Activated CD4-positive, alpha-beta T cell treated with anti-CD3 and anti-CD28 coated beads for 48 hours (primary cell): ENCODE measurements at places on chromosomes 1 and 21.

- DNase-seq, result no peak
These were observed 714 bp upstream of the ST6GALNAC5 start for GRCh38 chr1:76866566-76866965.

GRCh38 chr1:246565751-246566127, 322 bp downstream of the TFB2M start:
- no peak for DNase-seq

DNA sequence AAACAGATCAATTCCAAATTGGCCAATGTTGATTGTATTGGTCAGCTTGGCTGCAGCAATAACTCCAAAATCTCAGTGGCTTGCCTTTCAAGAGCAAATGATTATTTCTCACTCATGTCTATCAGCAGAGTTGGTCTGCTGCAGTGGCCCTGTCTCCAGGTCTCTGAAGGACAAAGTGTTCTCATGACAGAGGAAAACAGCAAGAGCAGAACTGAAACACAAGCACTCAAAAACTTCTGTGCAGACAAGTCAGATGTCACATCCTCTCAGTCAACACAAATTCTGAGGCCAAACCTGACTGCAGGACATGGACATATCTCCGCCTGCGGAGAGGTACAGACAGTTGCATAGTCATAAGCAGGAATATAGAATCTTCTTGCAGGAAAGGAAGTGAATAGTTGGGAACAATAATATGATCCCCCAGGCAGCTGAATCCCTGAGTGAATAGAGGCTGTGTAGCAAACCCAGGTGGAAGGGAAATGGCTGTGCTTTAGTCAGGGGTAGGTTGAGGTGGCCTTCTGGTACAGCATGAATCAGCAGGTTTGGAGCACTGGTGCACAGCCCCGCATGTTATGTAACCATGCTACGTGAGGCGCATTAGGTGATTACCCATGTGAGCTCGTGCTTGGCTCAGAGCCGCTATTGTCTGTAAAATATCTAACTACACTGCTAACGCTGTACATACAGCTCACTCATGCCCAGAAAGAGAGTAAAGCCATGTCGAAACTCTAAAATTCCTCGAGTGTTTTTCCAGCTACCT, 17.1 kb upstream of the UBE2U start:
- DNase-seq, result no peak

DNA sequence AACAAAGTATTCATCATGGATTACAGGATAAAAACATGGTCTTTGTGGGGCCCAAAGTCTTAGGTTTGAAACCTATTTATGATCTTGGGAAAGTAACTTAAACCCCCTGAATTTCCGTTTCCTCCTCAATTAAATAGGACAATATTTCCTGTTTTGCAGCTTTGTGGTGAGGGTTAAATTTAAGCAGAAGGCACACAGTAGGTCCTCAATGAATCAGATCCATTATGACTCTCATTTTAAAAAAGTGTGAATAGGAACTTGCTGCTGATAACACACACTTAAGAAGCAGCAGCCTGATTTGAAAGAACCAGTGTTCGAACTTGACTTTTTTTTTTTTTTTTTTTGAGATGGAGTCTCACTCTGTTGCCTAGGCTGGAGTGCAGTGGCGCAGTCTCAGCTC, 41.4 kb upstream of the VASH2 start:
- no peak for DNase-seq

GRCh38 chr1:164796916-164797315, 237.9 kb downstream of the PBX1 start:
- no peak for DNase-seq

- DNase-seq, result no peak
These were observed 1.2 kb downstream of the NHLH2 start for GRCh38 chr1:115839679-115840237.

- DNase-seq, result no peak
These were observed 15.2 kb downstream of the LRRN2 start for GRCh38 chr1:204670152-204670927.
